ENCODE measurements at places on chromosomes 5 and 9.

DNA sequence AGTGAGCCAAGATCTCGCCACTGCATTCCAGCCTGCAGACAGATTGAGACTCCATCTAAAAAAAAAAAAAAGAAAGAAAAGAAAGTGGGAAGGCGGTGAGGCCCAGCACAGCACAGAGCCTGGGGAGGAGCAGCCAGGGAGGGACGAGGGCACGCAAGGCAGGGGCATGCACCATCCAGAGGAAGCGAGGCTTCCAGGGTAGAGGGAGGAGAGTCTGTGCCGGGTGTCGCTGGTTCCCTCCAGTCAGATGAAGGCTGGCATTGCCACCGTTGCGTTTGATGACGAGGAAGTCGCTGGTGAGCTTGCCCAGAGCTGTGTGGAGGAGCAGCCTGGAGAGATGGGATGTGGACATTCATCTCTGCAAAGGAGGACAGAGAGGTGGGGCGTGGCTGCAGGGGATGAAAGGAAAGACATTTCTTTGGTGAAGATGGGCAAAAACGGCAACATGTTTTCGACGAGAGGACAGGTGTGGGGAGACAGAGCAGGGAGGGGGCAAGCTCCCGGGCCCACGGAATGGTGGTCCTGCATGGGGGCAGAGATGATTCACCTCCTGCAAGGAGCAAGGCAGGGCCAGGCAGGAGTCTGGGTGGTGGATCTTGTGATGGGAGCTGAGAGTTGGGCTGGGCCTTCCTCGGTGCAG is 18.6 kb upstream of the OLFM1 start:
- no peak for DNase-seq

GRCh38 chr5:160036243-160036642 is 27.3 kb downstream of the TTC1 start:
- DNase-seq, result no peak

DNA sequence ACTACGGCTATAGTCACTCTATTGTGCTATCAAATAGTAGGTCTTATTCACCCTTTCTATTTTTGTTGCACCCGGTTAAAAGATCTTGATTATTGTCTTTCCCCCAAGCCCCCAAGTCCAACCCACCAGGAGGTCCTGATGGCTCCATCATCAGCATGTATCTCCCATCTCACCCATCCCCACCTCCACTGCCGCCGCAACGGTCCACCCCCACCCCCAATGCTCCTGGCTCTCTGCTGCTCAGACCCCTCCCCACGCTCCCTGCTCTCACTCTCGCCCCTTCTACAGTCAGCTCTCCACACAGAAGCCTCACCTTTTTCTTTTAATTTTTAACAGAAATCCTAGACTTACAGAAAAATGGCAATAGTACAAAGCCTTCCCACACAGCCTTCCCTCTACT is 51.5 kb upstream of the SH3PXD2B start:
- DNase-seq, result no peak

GRCh38 chr9:6716766-6717165 is 41.0 kb upstream of the KDM4C start:
- no peak for DNase-seq

DNA sequence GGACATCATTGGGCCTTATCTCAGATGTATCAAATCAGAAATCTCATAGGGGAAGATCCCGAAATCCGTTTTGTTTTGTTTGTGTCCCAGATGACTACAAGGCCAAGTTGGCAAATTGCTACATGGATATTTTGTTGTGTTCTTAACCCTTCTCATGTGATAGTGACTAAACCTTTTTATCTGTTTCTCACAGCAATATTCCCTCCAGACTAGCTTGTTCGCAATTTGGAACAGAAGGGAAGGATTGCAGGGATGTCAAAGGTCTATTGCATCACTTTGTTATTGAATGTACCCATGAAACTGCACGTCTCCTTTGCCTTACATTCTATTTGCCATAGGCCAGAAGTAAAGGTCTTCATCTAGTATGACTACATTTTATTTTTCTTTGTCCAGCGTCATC is 453.9 kb downstream of the NFIB start:
- no peak for DNase-seq

GRCh38 chr9:115170358-115171073 is 52.6 kb upstream of the TNC start:
- DNase-seq, result no peak

GRCh38 chr9:3179711-3180110 is 335.8 kb upstream of the PUM3 start:
- no peak for DNase-seq

GRCh38 chr5:122400341-122400740 is 88.3 kb downstream of the SNCAIP start:
- no peak for DNase-seq

GRCh38 chr9:33366979-33367480 is 35.3 kb downstream of the AQP7 start:
- DNase-seq, result no peak

GRCh38 chr9:129174724-129175514 is 3.1 kb downstream of the IER5L start:
- peak; percentile 90 for DNase-seq

DNA sequence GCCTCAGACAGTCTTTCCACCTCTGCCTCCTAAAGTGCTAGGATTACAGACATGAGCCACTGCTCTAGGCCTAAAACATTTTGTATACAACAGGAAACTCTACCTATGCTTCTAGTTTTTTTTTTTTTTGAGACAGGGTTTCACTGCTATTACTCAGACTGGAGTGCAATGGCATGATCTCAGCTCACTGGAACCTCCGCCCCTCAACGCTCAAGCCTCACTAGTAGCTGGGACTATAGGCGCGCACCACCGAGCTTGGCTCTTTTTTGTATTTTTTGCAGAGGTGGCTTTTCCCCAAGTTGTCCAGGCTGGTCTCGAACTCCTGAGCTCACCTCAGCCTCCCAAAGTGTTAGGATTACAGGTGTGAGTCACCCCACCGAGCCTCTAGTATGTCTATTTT is 5.4 kb downstream of the HSPA9 start:
- no peak for DNase-seq

DNA sequence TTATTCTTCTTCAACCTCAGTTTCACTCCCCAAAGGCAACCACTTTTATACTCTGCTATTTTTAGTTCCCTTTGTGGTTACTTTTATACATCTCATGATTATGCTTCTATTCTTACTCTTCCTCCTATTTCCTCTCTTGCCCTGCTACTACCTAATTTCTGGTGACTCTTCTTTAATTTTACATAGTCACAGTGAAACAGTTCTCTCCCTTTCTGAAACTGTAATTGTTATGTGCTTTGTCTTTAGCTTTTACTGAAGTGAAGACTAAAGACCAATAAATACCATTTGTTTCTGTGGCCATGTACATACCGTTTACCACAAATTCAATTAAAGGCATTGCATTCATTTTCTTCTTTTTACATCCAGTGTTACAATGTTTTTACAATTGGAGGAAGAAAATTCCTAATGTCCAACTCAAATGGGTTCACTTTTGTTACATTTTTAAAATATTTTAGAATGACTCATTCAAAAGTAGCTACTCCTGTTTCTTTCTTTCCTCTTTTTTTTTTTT is 410.6 kb downstream of the PSAT1 start:
- DNase-seq, result no peak

- DNase-seq, result no peak
These were observed 23.9 kb downstream of the IRF1 start for GRCh38 chr5:132466433-132467286.

GRCh38 chr5:122413722-122414121 is 101.7 kb downstream of the SNCAIP start:
- no peak for DNase-seq

GRCh38 chr5:139103762-139104161 is 94.4 kb downstream of the SIL1 start:
- DNase-seq, result no peak

GRCh38 chr5:61784341-61784740 is 452.3 kb downstream of the ZSWIM6 start:
- DNase-seq, result peak; percentile 76

DNA sequence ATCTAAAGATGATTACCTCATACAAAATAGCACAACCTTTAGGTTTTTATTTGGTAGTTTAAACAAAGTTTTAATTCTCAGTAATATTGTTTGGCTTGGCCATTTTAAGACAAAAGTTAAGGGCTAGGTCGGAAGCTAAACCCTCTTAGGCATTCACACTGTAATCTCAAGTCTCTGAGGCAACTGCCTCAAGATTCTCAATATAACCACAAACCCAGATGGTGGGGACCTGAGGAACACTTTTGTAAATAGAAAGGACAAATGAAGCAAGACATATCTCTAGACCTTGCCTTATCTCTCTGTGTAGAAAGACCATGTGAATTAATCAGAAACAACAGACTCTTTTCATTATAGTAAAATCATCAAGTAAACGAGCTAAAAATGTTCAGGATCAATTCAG is 500.2 kb upstream of the CDH6 start:
- DNase-seq, result no peak

DNA sequence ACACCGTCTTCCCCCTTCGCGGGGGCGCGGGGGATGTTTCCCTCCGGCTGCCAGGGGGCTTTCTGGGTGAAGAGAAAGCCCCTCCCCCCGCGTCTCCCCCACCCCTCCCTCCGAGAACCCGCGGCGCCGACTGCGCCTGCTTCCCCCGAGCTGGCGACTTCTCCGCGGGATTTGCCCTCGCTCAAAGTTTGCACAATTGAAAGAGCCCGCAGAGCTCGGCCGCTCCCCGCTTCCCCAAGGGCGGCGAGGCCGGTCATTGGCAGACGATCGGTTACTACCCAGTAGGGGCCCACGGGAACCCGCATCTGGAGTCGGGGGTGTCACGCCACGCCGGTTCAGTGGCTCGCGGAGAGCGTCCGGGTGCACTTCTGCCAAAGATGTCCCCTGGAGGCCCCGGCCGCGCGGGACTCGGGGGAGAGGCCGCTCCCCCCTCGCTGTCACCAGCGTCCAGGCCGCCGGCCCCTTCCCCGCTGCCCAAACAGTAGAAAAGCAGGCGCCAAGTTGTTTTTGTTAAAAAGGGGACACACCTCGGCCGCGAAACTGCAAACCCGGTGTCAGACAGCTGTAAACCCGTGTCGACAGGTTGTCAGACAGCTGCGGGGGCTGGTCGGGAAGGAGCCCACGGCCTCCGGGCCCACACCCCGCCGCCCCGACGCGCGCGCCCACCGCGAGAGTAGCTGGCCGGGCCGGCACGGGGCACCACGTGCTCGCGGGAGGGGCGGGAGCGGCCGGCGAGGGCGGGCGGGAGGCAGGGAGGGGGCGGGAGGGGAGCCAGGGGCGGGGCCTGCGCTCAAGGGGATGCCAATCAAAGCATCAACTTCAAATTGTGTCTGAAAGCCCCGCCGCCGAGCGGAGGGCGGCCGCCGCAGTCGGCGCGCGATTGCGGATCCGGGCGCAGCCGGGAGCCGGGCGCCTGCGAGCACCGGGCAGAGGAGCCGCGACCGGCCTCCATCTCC is at the start of gene IRX1:
Gene IRX1 (plus strand): TSS at position 827 of the 956 bp plus-strand sequence. CDS start 274 bp downstream, outside the sequence.
- peak; percentile 74 for DNase-seq

- no peak for DNase-seq
These were observed 91.8 kb upstream of the MVB12B start for GRCh38 chr9:126234681-126235335.

- DNase-seq, result no peak
These were observed 122.5 kb downstream of the MCTP1 start for GRCh38 chr5:95162231-95162992.

DNA sequence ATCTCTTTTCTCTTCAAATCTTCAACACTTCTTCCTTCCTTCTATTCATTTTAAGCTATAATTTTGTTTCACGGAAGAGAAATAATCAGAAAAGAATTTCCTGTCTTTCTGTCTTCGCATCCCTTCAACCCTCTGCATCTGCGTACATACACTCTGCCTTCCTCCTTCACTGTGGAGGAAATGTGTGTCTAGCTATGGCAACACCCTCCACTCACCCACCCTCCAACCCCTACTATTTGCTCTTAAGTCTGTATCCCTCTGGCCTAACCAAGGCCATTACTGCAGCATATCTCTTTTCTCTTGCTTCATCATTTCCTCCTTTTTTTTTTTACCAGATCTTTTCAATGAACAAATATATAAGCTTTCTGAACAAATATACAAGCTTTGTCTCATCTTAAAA is 105.7 kb upstream of the NUDT12 start:
- no peak for DNase-seq

DNA sequence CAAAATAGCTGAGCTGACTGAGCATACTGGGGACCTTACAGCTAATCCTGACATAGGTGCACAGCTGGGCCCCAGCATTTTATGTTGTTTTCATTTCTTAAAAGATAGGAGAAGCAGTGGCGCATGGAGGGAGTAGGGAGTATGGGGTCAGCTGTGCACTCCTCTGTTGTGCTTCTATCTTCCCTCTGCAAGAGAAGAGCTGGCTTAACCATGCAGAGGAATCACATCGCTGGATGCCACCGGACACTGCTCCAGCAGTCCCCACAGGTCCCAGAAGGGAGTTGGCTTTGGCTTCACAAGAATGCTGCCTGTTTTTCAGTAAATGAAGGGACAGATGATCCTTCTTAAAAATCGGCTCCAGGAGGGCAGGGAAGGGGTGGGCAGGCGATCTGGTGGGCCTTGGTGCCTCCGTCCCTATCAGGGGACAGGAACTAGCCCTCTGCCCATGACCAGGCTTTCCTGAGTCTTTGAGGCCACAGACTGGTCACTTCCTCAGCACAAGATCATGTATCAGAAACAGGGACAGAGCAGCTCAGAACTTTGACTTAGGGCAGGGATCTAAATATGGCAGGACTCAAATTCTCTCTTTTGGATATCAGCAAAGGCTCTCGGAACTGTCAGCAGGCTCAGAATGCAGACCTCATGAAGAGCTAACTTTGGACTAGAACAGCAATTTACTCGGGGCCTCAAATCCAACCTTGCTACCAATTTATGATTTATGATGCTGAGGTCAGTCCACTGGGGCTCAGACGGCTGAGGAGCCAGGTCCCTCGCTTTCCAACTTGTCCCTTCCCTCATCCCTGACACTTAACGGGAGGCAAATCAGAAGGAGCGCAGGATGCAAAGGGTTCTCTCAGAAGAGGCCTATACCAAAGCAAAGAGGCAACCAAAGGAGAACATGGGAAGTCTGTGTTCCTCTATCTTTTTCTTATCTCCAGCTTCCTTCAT is 47.2 kb downstream of the MARCHF3 start:
- no peak for DNase-seq

DNA sequence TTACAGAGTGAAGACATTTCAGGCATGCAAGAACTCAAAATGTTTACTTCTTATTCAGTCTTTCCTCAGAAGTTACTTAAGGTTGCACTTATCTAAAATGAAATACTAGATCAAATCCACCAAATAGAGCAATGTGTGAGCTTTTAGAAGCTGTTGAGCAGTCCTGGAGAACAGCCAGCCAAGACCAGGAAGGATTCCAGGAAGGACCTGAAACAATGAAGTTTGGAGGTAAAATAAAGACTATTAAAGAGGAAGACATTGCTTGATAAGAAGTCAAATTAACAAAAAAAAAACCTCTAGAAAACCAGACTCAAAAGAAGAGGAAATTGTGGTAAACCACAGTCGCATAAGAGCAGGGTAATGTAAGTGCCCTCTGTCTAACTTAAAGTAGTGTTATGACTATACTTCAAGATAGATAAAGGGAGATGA is 156.2 kb upstream of the S1PR3 start:
- no peak for DNase-seq

- no peak for DNase-seq
These were observed 85.3 kb upstream of the COX7C start for GRCh38 chr5:86532429-86532828.
